T-cell (primary cell): ENCODE measurements at places on chromosomes 11 and 22.

DNA sequence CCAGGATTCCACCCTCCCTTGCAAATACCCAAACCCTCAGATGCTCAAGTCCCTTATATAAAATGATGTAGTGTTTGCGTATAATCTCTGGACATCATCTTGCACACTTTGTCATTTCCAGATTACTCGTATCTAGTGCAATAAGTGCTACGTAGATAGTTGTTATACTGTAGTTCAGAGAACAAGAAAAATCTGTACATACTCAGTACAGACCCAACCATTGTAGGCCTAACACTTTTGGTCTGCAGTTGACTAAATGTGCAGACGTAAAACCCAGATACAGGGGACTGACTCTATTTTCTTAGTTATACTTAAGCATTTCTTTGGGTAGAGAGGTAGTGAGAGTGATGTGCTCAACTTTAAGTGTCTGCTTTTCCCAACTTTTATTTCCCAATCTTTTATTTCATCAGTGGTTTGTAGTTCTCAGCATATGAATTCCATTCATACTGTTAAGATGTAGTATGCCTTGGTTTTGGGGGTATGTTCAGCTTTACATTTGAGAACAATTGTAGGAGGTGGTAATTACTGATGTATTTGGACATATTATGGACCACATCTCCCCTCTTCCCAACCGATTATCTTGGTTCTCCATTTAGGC lies 43.9 kb downstream of the DDX6 start:
- DNase-seq: no peak

- DNase-seq: no peak
Observed at GRCh38 chr11:92962446-92962845, 7.0 kb upstream of the MTNR1B start.

GRCh38 chr22:47929646-47930185 lies 1167.3 kb downstream of the TBC1D22A start:
- DNase-seq: no peak

DNA sequence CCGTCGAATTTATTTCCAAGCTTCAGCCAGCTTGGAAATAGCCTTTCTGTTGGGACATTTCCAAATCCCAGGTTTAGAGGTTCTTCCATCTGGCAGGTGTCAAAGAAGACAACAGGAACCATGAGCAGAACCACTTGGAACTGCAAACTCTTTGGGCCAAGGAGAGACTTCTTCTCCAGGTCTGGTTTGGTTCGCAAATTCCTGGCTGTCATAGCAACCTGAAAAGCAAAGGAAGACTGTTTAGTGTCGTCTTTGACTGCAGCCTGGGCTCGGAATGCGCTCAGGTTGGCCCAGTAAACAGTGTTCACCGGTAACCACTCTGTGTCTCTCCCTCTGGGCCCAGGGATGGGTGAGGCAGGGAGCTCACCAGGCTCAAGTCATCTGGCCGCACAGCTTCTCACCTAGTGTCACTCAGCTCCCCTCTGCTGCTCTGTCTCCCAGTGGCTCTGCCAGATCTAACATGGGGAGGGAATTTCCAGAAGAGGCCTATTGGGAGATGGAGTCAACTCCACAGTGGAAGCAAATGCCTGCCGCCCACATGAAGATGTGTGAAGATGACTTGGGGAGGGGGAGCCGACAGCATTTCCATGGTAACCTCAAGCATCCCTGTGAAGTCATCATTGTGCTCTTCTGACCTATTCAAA lies 11.9 kb upstream of the CLMP start:
- no peak for DNase-seq

DNA sequence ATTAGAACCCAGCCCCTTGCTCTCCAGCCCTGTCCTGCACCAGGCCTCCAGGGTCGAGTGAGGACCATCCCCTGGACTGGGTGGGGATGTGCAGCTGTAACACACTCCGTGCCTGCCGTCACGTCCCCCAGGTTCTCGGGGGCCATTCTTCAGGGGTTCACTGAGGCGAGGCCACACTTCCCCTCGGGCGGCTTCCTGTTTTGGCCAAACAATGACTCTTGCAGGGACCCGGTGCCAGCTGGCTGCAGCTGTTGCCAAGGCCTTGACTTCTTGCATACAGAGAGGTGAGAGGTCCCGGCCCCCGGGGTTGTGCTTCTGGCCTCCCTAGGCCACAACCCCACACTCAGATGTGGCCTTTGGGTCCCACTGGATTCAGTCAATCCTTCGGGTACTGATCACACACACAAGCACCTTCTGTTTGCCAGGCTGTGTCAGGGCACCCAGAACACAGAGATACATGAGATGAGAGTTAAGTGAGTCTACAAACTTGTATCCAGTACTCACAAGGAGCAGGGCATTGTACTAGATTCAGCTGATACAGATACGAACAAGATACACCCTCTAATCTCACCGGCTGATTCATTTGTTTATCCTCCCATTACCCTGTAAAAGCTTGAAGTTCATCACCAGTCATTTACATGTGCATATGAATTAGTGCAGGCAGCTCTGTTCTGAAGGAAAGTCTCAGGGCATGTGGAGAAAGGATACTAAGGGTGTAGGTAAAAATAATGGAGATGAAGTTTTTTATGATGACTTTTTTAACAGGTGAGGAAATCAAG lies 32.9 kb downstream of the LRRC32 start:
- no peak for DNase-seq

DNA sequence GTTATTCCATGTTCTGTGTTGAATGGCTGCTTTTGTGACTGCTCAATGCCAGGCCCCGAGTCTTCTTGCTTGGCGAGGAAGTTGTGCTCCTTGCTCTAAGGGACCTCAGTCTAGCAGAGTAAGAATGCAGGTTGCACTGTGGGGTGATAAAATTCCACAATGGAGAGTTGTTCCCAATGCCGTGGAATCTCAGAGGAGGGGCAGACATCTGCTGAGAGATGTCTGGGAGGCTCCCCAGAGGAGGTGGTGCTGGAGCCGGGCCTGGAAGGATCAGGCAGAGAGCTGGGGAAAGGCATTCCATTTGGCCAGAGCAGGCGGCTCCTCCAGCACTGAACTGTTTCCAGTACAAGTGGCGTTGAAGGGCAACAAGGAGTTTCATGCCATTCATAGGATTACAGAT lies 55.2 kb downstream of the ST3GAL4 start:
- no peak for DNase-seq

DNA sequence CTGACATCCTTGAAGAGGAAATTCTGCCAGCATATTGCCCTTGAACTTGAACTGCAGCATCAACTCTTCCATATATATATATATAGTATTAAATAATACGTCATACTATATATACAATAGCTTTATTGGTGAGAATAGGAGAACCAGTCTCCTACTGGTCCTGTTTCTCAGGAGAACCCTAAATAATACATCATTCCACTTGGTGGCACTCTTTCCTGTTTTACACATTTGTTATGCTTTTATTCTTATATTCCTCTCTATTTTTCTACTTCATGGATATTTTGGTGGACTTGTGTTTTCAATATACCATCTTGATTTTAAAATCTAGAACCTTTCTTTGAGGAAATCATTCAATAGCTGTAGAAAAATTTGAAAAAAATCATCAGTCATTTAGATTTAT lies 193.3 kb downstream of the TRPC6 start:
- no peak for DNase-seq

DNA sequence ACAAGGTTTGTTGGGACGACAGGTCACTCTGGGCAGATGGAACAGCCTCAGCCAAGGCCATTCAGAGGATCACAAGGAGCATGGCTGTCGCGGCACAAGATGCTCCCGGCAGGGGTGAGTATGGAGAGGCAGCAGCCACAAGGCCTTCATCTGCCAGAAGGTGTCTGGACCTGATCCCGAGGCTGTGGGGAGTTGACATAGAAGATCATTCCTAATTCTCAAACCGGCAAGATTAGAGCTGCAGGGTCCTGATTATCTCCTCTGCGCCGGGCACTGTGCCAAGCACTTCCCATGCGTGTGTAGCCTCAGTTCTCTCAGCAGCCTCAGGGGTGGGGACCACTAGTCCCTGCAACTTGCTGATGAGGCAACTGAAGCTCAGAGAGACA lies 32.3 kb upstream of the RFPL3 start:
- no peak for DNase-seq

GRCh38 chr11:94802501-94802900 lies 34.3 kb downstream of the AMOTL1 start:
- no peak for DNase-seq

GRCh38 chr11:108543316-108543964 lies 45.3 kb upstream of the POGLUT3 start:
- DNase-seq: no peak

GRCh38 chr22:50000587-50001387 lies 11.8 kb downstream of the IL17REL start:
- no peak for DNase-seq

GRCh38 chr11:35723493-35723892 lies 60.9 kb downstream of the TRIM44 start:
- DNase-seq: no peak

- no peak for DNase-seq
Observed at GRCh38 chr11:59807047-59807610, 3.4 kb downstream of the MRPL16 start.

- peak; percentile 87 for DNase-seq
Observed at GRCh38 chr11:71787098-71787823, 45.7 kb upstream of the DEFB108B start.

- no peak for DNase-seq
Observed at GRCh38 chr22:41003066-41003465, 51.9 kb downstream of the RBX1 start.

DNA sequence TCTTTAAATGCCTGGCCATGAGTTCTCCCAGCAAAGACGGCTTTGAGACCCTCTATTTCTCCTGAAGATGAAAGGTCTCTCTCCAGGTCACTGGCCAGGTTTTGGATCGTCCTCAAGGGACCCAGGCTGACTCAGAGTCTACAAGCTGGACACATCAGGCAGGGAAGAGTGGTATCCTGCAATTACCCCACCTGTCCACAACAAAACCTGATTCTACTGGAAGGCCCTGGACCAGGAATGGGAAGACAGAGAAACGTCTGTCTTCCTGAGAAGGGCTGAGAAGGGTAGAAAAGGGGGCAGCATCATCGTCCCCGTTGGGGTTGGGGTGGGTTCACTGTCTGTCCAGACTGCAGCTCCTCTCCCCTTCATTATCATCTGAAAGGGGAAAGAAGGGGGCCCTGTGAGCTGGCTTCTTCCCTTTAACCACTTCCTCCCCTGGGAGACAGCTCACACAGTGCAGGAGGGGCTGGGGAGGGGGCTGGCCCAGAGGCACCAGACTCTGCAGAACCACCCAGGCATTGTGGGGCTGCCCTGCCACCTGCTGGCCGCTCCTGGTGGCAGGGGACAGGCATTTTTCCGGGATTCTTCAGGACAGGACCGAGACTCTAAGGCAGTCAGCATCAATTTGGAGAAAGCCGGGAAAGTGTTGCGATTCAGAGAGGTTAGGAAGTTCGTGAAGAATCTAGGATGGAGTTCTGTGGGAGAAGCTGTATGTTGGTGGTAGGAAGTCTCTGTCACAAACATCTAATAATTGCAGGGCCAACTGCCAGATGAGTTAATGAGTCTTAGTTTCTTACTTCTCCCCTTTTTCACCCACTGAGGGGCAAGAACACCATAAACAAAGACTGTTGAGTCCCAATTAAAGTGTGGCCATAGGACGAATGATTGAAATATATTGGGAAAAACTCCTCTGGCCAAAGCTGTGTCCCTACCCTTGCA lies 57.6 kb downstream of the SYN3 start:
- no peak for DNase-seq

GRCh38 chr22:27686534-27686933 lies 115.0 kb downstream of the MN1 start:
- no peak for DNase-seq

- DNase-seq: no peak
Observed at GRCh38 chr11:33896911-33897310, 5.0 kb upstream of the LMO2 start.

DNA sequence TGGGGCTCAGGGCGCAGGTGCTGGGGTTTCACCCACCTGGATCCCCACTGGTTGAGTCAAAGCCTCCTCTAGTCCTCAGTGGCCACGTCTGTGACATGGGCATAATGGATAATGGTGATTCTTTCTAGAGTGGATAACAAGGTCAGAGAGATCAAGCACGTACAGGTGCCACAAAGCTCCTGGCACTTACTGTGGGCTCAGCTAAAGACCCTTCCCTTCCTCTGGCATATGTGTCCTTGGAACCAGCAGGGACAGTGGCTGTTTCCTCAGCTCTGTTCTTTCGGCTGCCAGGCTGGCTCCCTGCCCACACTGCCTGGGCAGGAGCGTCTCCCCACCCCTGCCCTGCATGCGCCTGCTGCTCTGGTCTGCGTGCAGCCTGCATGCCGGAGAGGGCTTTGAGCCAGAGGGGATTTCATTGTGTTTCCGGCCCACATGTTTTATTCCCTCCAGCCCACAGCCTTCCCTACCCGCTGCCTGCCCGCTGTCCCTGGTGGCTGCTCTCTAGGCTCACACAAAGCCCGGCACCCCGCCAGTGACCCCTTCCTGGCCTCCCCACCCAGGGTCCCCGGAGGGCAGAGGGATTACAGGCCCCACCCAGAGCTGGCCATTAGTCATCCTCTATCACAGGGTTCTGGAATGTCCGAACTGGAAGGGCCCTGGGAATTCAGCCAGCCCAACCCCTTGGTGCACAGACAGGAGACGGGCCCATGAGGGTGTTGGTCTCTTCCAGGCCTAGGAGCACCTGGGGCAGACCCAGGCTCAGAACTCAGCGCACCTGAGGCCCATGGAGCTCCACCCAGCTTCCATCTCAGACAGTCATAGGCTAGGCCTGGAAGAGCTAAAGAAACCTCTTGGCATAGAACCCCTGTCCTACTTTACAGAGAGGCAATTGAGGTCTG lies 55.3 kb upstream of the GCAT start:
- DNase-seq: no peak

GRCh38 chr11:32439501-32440210 lies 4.3 kb upstream of the WT1 start:
- DNase-seq: no peak

GRCh38 chr11:886568-886967 lies 24.0 kb downstream of the CHID1 start:
- DNase-seq: no peak

DNA sequence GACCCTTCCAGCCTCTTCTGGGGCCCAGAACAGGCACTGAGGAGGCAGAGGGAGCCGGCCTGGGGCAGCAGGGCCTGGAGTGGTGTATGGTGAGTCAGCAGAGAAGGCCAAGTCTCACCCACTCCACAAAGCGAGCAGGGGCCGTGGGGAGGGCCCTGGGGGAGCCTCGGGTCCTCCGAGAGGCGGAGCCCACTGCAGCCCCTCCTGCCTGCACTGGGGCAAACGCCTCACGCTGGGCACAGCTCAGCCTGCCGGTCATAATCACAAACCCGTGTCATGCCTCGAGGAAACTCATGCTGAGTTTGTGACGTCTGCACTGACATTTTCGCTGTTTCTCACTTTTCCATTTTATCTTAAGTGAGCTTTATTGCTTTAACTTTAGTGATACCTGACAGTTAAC lies 38.4 kb downstream of the TOLLIP start:
- DNase-seq: no peak

DNA sequence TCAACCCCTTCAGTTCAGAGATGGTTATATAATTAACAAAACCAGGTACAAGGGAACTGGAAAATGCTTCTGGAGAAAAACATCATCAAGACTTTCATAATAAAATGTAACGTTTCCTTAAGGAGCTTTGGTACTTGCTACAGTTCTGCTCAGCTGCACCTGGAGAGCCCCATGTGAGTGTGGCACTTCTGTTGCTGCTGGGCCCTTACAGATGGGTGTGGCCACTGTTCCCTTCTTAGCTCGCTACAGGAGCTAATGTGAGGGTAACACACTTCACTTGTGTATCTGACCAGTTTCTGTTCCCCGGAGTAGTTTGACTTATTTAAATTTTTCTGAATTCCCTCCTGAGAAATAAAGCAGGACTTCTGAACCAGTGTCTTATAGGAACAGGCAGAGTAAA lies 4.0 kb downstream of the POU2AF3 start:
- DNase-seq: no peak

- DNase-seq: no peak
Observed at GRCh38 chr22:37109242-37109917, at the start of gene TMPRSS6. TSS of gene TMPRSS6 (minus strand) at chr22:37109713. CDS start at chr22:37103417, 6,296 bp downstream.
